ENCODE measurements at places on chromosomes 1 and 21.

DNA sequence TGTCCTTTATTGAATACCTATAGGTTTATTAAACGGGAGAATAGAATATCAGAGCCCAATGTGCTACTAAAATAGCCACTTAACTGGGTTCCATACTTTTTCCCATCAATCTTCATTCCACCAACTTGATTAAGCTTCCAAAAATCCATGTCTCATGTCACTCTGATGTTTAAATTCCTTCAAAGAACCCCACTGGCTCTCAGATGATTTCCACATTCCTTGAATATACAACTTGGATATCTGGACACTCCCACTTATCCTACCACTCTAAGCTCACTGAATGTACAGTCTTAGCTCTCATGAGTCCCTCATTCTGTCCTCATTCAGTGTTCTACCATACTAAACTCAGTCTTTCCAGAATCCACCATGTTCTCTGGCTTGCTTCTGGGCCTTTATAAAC, 21.1 kb downstream of the COL11A1 start:
- no peak for DNase-seq

DNA sequence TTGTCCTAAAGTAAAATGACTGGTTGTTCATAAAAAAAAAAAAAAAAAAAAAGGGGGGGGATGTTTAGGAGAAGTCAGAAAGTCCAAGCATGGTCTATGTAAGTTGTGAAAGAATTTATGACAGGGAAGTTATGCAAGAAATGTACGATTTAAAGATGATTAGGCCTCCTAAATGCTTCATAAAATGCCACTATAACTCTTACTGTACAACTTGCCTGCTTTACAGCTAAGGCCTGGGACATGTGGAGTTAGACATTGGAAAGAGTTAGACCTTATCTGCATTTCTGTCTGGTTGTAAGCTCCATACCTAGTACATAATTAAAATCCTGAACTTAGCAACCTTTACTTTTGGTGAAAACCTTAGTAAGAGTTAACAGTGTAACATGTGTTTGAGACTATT, 150.0 kb downstream of the TPR start:
- DNase-seq: no peak

DNA sequence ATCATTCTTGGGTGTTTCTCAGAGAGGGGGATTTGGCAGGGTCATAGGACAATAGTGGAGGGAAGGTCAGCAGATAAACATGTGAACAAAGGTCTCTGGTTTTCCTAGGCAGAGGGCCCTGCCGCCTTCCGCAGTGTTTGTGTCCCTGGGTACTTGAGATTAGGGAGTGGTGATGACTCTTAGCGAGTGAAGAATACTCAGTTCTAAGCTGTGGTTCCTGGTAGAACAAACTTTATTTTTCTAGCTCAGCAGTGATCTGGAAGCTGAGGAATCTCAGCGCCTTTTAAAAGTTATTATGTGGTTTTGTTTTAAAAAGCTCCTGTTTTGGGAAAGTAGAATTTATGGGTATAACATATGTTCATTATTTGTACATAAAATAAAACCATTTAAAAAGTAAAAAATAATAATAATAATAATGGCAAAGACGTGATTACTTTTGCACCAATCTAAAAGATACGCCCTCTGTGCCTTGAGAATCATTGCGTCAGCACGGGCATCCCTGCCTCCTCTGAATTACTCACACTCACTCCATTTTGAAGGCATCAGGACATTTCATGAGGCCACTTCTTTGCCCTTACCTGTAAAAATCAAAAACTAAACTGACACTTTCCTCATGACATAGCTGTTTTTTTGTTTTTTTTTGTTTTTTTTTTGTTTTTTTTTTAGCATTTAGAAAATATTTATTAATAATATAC, 29.7 kb upstream of the TNFRSF1B start:
- DNase-seq: no peak

DNA sequence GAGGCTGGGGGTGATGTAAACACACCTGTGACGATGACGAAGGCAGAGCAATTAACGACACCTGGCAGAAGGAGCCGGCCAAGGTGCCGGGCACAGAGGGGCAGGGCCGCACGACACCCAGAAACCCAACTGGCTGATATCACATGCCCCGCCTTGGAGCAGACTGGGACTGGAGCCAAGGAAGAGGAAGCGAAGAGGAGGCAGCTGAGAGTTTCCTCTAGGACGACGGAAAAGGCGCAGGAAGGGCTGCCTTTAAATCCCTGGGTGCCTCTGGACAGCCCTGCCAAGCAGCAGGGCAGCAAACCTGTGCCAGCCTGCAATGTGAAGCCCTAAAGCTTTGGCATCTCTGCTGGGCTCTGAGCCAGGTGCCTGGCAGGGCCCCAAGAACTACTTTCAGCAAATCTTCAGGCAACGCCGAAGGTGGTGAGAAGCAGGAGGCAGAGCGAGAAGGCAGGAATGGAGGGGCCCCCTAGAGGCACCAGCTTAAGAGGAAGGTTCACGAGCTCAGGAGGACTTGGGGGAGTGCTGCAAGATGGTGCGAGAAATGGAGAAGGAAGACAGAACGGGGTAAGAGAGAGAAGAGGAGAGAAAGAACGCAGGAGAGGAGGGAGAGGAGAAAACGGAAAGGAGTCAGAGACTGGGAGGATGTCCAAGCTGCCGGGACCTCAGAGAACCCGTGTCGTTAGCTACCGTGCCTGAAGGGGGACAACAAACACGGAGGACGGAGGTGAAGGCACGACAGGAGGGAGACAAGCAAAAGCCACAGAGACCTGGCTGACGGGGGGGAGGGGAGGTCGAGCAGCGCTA, 25.3 kb upstream of the PEF1 start:
- DNase-seq: no peak

DNA sequence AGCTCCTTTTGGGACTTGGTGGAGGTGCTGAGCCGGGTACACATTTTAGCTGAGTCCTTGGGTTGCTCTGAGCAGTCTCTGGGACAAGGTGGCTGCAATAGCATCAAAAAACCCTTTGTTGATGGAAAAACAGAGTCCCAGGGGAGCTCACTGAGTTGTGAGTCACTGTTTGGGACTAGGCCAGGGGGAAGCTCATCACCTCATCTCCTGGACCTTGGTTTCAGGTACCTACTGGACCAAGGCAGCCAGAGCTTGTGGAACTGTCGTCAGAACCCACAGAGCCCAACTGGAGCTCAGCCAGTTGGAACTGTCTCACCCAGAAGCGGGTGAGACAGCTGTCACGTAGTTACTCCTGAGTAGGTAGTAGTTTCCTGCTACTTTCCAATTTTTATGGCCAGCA, 146.7 kb downstream of the HLX start:
- DNase-seq: no peak

DNA sequence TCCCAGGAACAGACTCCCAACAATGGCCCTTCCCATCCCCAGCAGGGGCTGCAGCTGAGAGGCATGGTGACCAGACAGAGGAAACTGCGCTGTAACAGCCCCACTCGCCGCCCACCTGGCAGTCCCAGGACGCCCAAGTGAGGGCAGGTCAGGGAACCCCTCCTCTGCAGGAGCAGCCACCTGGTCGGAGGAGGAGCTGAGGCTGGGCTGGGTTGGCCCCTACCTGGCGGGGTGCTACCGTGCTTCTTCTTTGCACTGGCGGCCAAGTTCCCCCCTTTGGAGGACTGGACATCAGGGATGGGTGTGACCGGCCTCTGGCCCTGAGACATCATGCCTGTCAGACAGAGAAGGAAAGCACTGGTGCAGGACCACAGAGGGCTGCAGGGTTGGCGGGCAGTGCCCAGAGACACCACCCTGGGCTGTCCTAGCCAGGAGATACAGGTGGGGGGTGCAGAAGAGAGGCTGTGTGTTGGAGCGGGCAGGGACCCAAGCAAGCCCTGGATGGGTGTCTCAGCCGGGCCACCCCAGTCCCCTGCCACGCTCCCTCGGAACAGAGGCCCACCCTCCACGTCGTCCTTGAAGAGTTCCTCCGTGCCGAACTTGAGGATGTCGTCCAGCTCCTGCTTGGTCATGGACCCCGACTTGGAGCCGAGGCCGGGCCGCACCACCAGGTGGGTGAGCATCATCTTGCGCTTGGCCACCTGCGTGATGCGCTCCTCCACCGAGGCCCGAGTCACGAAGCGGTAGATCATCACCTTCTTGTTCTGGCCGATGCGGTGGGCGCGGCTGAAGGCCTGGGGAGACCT, 51.6 kb downstream of the CHD5 start:
- no peak for DNase-seq

DNA sequence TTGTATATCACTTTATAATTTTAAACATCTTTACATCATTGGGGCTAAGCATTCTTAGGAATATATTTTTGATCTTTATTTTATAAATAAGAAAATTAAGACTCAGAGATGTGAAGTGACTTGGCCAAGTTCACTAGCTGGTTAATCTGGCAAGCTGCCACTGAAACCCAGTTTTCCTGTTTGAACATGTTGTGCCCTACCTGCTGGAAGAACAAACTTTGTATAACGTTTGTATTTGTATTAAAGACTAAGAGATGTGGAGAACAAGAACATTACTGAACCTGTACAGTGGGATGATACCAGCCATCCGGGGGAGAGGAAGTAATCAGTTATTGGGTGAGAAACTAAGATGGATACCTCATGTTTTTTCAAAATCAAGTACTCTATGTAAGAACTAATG, 77.2 kb upstream of the SIPA1L2 start:
- DNase-seq: no peak

DNA sequence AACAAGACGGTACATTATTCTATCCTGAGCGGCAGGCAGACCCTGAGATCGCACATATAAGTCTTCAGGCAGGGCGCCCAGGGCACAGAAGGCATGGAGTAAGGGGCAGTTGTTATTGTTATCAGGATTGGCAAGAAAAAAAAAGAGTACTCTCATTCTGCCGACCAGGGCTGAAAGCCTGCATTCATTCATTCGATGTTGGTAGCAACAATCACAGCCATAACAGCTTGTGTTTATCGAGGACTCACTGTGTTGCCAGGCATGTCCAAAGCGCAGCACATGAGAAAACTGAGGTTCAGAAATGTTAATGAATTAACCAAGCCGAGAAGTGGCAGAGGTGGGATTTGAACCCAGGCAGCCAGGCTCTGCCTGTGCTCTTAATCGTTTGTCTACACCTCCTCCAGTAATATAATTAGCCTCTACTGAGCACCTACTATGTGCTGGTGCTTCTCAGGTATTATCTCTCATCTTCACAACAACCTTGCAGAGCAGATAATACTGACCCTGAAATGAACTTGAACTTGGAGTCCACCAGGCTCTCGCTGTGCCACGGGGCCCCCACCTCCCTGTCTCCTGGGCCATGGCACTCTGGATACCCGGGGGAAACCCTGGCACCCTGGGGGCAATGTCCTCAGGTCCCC, 56.2 kb downstream of the TAS1R2 start:
- DNase-seq: no peak

DNA sequence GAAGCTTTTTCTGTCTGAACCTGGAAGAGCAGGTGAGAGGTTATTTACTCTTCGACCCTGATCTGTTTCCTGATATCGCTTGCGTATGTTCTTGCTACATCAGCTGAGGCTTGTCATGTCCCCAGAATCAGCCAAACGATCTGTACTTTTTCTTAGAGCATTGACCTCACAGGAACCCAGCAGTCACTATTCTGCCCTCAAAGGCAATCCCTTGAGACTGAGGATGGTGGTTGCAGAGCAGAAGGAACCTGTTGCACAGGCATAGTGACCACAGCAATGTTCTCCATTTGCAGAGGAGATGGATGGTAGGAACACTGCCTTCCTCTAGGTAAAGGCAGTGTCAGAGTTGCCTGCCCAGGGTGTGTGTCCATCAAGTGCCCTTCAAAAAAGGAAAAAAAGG, 11.3 kb upstream of the LACTBL1 start:
- no peak for DNase-seq

GRCh38 chr1:182304218-182304617, 87.4 kb downstream of the GLUL start:
- DNase-seq: no peak

GRCh38 chr1:241485554-241485992, 34.0 kb downstream of the FH start:
- no peak for DNase-seq

DNA sequence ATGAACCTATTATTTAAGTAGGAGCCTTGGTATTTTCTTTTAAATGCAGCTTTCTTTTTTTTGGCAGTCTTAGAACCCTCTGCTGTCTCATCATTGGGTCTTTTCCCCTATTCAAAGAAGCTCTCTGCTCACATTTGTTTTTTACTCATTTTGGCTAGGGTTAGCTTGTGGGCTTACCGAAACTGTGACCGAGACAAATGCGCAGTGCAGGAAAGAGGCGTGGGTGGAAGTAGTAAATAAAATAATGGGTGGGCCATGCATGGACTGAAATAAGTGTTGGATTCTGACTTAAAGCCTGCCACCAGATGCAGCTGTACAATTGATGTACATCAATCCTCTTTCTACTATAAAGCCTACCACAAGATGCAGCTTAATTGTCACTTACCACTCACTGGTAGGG, 14.7 kb downstream of the XPR1 start:
- no peak for DNase-seq

DNA sequence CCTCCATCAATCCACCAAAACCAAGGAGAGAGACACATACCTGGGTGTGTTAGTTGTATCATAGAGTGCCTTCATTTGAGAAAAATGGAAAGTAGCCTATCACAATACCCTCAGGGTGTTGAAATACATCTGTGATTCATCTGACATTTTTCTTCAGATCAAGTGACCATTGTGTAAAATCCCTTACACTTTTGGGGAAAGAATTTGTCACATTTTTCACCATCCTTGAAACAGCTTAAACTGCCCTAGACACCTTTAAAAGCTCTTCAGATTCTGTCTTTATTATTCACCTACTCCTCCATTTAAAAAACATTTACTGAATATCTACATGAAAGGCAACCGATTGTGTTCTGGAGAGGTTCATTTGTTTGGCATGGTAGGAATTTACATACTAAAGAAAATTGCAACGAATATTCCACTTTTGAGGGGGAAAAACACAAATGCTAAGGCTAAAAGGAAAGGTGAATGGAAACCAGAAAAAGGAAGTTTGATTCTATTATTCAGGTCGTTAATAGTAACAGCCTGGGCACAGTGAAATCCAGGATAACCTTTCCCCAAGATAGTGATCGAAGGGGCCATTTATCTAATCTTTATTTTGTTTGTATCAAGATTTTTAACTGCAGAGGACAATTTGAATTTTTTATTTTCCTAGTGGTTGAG, 70.4 kb upstream of the SAMSN1 start:
- no peak for DNase-seq

- DNase-seq: no peak
These were observed 25.4 kb upstream of the LMX1A start for GRCh38 chr1:165381745-165382505.

DNA sequence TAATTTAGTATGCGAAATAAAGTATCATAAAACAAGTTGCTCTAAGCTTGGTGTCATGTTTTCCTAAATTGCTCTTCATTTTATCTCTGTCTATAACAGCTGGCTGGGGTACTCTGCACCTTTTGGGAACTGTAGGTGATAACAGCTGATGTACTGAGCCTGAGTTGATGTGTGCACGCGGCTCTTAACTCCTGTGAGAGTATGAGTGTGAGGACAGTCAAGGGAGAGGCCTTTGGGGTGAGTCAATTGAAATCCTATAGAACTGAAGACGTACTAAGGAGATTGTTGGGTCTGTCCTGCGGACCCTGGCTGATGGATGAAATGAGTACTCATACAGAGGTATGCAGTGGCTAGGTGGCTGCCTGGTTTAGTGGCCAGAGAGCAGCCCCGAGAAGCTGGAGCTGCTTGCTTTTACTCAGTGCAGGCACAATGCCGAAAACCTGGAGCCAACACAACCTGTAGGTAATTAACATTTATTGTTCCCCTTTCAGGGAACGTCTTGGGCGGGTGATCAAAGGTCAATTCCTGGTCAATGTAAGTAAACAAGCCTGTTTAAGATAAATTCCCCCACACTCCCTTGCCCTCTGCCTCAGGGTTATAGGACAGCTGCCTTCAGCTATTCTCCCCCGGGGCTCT, 188.5 kb downstream of the PRDM2 start:
- no peak for DNase-seq
